ENCODE measurements at places on chromosomes 12 and 14.

DNA sequence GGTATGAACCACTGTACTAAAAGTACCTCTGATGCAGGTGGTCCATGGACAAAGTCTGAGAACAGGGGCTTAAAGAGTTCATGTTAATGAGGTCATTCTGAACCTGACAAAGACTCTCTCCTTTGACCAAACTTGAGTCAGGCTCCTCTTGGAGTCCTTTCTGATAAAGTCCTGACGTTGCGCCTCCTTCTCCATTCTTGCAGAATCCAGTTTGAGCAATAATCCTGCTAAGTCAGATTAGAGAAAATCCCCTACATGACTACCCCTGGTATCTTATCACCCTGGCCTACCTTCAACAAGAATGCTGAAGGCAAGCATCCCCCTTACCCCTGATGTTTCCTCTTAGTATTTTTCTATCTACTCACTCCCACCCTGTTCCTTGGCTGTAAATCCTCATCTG lies 46.0 kb upstream of the ISM2 start:
- DNase-seq = no peak

- no peak for DNase-seq
These were observed 131.2 kb downstream of the SNAPC1 start for GRCh38 chr14:61893371-61893940.

- DNase-seq = no peak
These were observed 345.2 kb upstream of the SYT1 start for GRCh38 chr12:78519422-78519821.

DNA sequence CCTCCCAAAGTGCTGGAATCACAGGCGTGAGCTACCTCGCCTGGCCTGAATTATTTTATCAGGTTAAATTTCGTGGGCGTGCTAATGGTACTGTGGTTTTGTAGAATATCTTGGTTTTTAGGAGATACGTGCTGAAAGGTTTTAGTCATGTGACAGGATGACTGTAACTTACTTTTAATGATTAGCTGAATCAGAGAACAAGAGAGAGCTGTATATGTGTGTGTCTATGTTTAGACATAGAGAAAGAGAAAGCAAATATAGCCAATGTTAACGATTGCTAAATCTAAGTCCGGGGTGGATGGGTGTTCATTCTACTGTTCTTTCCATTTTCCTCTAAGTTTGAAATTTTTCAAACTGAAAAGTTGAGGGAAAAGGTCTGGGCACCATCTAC lies 9.2 kb upstream of the PNMA1 start:
- DNase-seq = no peak

DNA sequence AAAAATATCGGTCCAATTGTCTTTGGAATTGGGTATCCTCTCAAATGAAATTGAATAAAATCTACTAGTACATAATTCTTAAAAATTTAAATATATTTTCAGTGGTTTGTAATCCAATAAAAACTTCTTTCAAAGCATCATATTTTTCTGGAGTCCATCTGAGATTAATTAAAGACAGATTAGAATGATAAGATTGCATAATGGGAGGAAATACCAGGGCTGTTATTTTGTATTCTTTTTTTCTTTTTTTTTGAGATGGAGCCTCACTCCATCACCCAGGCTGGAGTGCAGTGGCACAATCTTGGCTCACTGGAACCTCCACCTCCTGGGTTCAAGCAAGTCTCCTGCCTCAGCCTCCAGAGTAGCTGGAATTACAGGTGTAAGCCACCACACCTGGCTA lies 103.8 kb downstream of the TMTC3 start:
- no peak for DNase-seq

GRCh38 chr12:13060581-13060980 lies 16.4 kb downstream of the FAM234B start:
- DNase-seq = no peak

DNA sequence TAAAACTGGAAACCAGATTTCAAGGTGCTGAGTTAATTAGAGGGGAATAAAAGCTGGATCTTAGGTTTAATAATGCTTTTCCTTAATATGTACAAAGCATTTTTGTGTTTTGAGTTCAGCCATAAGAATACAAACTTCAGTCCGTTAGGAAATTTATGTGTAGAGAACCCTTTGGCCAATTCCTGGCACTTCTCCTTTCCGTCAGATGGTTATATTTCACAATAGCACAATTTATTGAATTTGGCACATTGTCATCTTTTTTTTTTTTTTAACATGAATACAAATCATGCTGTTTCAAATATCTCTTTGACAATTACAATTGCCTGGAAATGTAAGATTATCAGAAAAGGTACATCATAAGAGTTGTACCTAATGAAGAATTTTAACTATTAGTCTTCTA lies 56.2 kb upstream of the DDHD1 start:
- no peak for DNase-seq
